Skeletal muscle cell (primary cell): ENCODE measurements at places on chromosomes 2 and 18.
A peak's percentile ranks its signal among the peaks of the same experiment; 100 is the strongest.

DNA sequence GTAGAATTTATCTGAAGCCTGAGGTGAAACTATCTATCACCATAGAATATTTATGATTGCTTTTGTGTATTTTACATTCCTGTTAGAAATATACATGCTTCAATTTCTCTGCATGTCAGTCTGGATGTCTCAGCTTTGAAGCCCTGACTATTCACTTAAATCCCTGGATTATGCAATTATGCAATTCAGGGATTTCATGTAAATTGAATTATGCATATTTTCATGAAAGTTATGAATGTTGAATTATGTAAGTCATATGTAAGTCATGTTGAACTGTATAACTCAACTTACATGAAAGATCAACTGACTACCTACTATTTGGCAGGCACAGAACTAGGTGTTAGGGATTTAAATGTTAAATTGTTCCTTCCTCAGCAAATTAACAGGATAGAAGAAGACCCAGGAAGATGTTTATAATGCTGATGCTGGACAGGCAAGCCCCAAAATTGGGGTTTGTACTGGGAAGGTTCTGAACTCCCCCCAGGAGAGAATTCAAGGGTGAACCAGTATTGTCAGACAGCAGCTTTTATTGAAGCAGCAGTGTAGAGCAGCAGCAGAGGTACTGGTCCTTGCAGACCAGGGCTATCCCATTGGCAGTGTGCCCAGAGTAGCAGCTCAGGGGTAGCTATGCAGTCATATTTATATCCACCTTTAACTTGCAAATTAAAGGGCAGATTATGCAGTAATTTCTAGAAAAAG is 236.5 kb downstream of the ZNF804A start:
- peak; percentile 8 for DNase-seq

GRCh38 chr2:16861530-16861929 is 195.9 kb upstream of the CYRIA start:
- peak; percentile 0 for DNase-seq

GRCh38 chr2:63700271-63700670 is 111.5 kb downstream of the MDH1 start:
- no peak for DNase-seq

DNA sequence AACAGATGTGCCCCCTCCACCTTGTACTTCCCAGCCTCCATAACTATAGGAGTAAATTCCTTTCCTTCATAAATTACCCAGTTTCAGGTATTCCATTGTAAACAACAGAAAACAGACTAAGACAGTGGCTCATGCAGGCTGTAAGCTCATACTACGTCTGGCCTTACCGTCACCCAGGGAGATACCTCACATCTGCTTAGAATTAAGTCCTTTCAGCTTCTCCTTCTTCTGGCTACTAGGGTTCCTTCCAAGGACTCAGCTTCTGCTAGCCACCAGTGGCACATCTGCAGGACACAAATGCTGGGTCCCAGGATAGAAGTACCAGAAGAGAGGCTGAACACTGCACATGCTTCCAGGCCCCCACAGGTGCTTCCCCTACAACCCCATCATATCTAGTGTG is 22.4 kb upstream of the FEZ2 start:
- DNase-seq: no peak

DNA sequence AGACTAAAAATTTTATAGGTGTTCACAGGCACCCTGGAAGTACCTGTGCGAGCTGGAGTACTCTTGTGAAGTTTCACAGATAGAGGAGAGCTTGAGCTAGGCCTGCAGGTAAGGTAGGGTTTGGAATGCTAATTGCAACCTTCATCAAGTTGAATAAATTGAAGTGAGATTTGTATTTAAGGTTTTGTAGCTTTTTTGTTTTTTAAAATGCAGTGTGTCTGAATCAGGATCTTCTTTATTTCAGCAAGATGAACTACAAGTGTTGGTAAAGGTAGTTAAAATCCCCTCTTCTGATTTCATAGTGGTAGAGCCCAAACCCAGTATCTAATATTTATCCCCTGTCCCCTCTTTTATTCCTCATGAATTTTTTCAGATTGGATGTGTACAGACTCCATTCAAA is 45.5 kb downstream of the MGAT5 start:
- no peak for DNase-seq

- DNase-seq: no peak
These were observed 1.6 kb downstream of the COX7A2L start for GRCh38 chr2:42359304-42359964.

DNA sequence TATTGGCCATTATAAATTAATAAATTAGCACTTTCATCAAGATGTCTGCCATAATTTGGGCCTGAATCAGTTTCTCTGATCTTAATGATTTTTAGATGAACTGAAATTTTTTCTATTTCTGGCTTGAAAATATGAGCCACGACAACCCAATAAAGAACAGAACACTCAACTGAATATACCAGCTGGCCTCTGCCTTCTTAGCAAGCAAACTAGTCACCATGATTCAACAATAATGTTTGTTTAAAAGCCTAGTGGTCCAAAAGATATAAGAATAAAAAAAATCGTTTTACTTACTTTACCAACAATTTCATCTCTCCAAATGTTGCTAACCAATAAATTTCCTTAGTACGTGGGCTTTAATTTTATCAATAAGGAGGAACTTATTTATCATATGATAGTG is 66.7 kb upstream of the TTN start:
- no peak for DNase-seq

- DNase-seq: no peak
These were observed 33.0 kb downstream of the CYRIA start for GRCh38 chr2:16632598-16632997.

GRCh38 chr2:19630921-19631320 is 270.9 kb downstream of the TTC32 start:
- no peak for DNase-seq

- no peak for DNase-seq
These were observed 38.4 kb downstream of the KIDINS220 start for GRCh38 chr2:8799004-8799403.

GRCh38 chr2:203706403-203706802 is at the start of gene CD28:
Gene CD28 (plus strand): TSS chr2:203706639. CDS start chr2:203706697, 58 bp downstream.
- DNase-seq: no peak

GRCh38 chr2:132642415-132642814 is 27.6 kb downstream of the LYPD1 start:
- DNase-seq: no peak
